Upper lobe of left lung (tissue), 6 donors: ENCODE measurements at places on chromosomes 6 and 20.

DNA sequence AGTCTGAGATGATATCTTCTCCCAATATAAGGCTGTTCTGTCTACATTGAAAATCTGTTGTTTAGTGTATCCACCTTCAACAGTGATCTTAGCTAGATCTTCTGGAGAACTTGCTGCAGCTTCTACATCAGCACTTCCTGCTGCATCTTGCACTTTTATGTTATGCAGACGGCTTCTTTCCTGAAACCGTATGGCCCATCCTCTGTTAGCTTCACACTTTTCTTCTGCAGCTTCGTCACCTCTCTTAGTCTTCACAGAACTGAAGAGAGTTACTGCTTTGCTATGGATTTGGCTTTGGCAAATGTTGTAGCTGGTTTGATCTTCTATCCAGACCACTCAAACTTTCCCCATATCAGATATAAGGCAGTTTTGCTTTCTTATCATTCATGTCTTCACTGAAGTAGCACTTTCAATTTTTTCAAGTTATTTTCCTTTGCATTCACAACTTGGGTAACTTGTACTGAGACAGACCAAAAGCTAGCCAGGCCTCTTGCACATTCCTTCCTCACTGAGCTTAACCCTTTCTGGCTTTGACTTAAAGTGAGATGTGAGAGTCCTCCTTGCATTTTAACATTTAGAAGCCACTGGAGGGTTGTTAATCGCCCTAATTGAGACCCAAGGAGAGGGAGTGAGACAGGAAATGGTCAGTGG, 110.1 kb downstream of the PREP start:
- DNase-seq, result no peak
- no peak overlapping the region for H3K4me3 ChIP-seq
- no peaks in the 10 kb centered on the region for H3K27me3 ChIP-seq
- no peaks in the 10 kb centered on the region for H3K4me1 ChIP-seq
- peaks cover 7% of the 10 kb centered on the region for H3K36me3 ChIP-seq
- no peak overlapping the region for H3K27ac ChIP-seq

DNA sequence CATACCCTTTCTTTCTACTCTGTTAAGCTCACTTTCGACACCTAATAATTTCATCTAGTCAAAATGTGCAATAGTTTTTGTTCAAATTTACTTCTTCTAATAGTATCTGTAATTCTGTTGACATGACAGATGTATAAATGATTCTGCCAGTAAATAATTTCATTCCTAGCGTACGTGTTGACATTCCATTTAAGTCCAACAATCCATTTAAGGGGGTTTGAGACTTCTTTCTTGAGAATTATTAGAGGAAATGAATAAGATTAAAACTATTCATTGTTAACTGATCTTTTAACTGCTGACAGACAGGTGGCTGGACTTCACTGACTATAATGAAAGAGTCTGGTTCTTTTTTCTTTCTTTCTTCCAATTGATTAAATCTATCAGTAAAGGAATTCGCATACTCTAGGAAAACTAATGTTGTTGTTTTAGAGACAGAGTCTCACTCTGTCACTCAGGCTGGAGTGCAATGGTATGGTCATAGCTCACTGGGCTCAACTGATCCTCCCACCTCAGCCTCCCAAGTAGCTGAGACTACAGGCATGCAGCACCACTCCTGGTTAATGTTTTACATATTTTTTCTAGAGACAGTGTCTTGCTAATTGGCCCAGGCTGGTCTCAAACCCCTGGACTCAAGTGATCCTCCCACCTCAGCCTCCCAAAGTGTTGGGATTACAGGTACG, 55.9 kb downstream of the MAP3K5 start:
- no peaks in the 10 kb centered on the region for H3K36me3 ChIP-seq
- no peaks in the 10 kb centered on the region for H3K27me3 ChIP-seq
- no peak for DNase-seq
- H3K4me1 ChIP-seq, result peaks cover 17% of the 10 kb centered on the region
- no peak overlapping the region for H3K27ac ChIP-seq

GRCh38 chr20:2619961-2620595, 32.4 kb upstream of the NOP56 start:
- H3K4me1 ChIP-seq, result no peaks in the 10 kb centered on the region
- H3K36me3 ChIP-seq, result no peaks in the 10 kb centered on the region
- no peak overlapping the region for H3K27ac ChIP-seq
- H3K4me3 ChIP-seq, result no peak overlapping the region

DNA sequence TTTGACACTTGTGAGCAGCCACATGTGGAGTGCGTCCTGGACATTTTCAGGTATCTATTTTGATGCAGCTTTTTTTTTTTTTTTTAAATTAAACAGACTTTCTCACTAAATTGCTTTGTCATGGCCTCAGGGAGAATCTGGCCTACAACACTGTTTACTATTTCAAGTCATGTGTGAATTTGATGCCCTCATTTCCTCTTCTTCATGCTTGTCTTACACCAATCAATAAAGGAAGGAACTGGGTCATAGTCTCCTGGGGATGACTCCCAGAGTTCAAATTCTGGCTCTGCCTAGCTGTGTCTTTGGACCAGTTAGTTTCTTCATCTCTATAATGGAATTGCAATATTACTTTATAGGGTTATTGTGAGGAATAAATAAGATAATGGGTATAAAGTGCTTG, 554.1 kb downstream of the PRKN start:
- H3K27ac ChIP-seq, result no peak overlapping the region
- H3K36me3 ChIP-seq, result no peaks in the 10 kb centered on the region

DNA sequence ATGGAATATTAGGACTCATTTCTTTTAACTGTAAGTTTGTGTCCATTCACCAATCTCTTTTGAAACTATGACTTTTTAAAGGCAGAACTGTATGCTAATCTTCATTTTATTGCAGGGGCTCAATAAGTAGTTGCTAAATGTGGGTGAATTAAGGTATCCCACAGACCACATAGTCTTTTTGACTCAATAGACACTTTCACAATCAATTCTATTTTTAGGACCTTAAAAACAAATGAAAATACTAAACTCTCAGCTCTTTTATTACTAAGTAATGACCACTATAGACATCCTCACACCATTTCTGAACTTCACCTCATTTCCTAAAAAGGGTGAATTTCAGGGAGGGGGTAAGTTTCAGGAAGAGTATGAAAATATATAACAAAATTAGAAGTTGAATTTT, 106.8 kb upstream of the BEND6 start:
- no peak overlapping the region for H3K27ac ChIP-seq
- DNase-seq, result no peak
- H3K4me3 ChIP-seq, result no peak overlapping the region
- peaks cover 5% of the 10 kb centered on the region for H3K27me3 ChIP-seq

DNA sequence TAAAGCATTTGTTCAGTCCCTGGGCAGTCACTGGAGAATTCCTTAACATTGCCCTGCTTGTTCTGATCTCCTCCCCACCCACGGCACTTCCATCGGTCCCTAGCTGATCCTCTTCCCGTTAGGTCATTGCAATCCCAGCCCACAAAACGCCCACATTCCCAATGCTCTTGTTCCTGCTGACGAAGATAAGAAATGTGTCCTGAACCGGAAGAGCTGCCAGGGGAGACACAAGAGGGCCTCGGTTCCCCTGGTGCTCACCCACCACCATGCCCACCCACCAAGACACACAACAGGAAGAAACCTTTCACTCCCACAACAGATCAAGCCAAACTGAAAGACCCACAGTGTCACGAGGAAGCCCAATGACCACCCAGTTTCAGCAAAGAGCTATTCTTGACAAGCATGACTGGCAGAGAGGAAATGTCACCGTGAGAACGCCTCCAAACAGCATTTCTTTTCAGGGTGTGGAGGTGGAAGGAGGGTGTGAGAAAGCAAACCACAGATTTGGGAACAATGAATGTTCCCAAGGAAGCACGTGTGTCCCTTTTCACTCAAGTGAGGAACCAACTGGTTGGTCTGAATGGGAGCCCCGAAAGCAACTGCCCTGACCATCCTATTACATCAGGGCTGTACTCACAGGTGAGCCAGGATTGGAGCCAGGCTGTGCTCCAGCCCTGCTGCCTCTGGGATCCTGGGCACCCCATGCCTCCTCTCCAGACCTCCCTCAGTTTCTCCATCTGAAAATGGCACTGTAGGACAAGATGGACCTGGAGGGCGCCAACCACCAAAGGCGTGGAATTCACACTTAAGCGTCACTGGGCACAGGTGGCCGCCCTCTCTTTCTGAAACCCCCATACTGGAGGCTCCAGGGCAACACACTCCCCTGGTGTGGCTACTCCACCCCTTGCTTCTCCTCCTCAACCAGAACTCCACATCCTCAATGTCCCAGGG, 97.5 kb downstream of the ZMYND8 start:
- H3K27ac ChIP-seq, result peak overlapping the region; percentile 64
- H3K4me3 ChIP-seq, result no peak overlapping the region
- DNase-seq, result peak; percentile 28
- H3K36me3 ChIP-seq, result peaks cover 7% of the 10 kb centered on the region

GRCh38 chr20:49624317-49624716, 56.4 kb upstream of the PTGIS start:
- H3K4me3 ChIP-seq, result no peak overlapping the region
- no peak overlapping the region for H3K27ac ChIP-seq
- peaks cover 14% of the 10 kb centered on the region for H3K4me1 ChIP-seq
- DNase-seq, result no peak
- H3K27me3 ChIP-seq, result no peaks in the 10 kb centered on the region

DNA sequence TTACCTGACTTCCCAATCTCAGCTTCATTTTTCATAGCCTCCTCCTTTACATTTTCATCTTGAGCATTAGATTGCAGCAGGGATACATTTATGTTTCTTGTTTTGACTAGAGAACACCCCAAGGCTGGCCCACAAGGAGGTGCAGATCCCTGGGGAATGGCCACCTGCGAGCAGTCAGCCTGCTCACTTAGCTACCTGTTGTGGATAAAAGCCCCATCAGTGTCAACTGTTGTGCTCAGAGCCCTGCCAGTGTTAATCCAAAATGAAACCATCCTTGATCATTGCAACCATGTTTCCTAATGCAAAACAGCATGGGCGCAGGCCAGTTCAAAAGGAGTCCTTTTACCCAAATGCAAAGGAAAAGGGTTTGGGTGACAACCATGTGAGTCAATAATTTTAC, 50.8 kb downstream of the CNR1 start:
- no peaks in the 10 kb centered on the region for H3K27me3 ChIP-seq
- no peaks in the 10 kb centered on the region for H3K36me3 ChIP-seq
- H3K4me3 ChIP-seq, result no peak overlapping the region

DNA sequence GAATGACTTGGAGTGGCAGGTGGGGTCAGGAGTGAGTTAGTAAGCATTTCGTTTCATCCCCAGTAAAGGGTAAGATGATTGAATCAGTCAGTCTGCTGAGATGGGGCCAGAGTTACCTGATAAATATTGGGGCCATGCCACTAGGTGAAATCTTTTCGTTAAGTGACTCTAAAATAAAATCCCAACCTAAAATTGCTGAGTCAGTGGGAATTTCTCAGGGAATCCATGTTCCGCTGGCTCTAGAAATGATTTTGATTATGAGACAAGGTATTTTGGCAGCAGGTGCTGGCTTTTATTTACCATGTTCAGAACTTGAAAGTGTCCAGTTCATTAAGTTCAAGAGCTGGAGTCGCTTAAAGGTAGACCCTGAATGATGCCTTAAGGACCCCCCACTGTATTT, 125.4 kb downstream of the GMPR start:
- DNase-seq, result no peak
- H3K4me3 ChIP-seq, result no peak overlapping the region
- H3K27me3 ChIP-seq, result no peaks in the 10 kb centered on the region
- H3K36me3 ChIP-seq, result no peaks in the 10 kb centered on the region
- peaks cover 9% of the 10 kb centered on the region for H3K4me1 ChIP-seq
- no peak overlapping the region for H3K27ac ChIP-seq

DNA sequence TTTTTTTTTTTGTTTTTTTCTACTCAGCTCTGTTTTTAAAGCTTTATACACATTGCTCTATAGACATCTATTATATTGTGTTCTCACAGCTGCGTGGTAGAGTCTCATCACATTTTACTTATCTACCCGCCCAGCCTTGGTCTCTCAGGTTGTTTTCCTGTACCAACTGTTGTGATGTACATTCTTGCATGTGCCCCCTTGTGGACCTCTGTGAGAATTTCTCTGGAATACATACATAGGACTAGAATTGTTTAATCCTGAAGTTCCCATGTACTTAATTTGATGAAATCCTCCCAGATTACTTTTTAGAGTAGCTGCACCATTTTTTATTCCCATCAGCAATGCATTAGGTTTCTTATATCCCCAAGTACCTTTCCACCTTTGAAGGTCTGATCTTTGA, 40.4 kb upstream of the TINAG start:
- H3K4me3 ChIP-seq, result no peak overlapping the region
- no peaks in the 10 kb centered on the region for H3K4me1 ChIP-seq
- no peaks in the 10 kb centered on the region for H3K27me3 ChIP-seq
- peak; percentile 22 for DNase-seq

DNA sequence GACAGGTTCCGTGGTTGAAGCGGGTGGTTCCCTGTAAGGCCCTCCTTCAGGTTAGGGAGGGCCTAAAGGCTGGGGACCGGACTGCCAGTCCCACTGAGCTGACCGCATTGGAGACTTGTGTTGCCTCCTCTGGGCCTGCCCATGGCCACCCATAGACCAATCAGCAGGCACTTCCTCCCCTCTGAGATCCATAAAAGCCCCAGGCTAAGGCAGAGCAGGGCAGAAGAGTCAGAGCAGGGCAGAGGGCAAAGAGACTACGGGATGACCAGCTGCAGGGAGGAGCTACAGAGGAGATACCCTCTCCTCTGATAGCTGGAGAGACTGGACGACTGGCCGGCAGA, 537.4 kb downstream of the TENT5A start:
- H3K4me3 ChIP-seq, result no peak overlapping the region
- no peak for DNase-seq
- no peaks in the 10 kb centered on the region for H3K4me1 ChIP-seq

DNA sequence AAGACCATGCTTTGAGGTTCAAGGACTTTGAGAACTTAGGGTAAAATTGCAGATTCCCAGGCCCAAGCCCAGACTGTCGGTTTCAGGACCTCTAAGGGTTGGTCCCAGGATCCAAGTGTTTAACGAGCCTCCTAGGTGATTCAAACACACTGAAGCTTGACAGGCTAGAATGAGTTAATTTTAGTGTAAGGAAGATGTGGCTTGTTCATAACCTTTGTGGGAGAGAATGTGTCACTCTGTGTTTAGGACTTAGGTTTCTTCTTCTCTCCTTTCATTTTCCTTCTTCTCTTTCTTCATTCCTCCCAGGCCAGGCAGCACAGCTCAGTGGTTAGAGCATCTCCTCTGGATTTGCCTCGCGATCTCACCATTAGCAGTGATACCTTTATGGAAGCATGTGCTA, 104.8 kb upstream of the KCNG1 start:
- no peaks in the 10 kb centered on the region for H3K4me1 ChIP-seq
- H3K27ac ChIP-seq, result no peak overlapping the region
- H3K27me3 ChIP-seq, result no peaks in the 10 kb centered on the region
- H3K4me3 ChIP-seq, result no peak overlapping the region
- DNase-seq, result no peak
- H3K36me3 ChIP-seq, result no peaks in the 10 kb centered on the region

GRCh38 chr6:75932067-75932466, 140.4 kb downstream of the IMPG1 start:
- no peak for DNase-seq
- no peaks in the 10 kb centered on the region for H3K36me3 ChIP-seq
- H3K27me3 ChIP-seq, result no peaks in the 10 kb centered on the region

GRCh38 chr6:1834646-1835516, 225.2 kb downstream of the FOXC1 start:
- no peaks in the 10 kb centered on the region for H3K27me3 ChIP-seq
- peaks cover 11% of the 10 kb centered on the region for H3K4me1 ChIP-seq
- H3K27ac ChIP-seq, result no peak overlapping the region
- H3K36me3 ChIP-seq, result no peaks in the 10 kb centered on the region
- DNase-seq, result no peak
- no peak overlapping the region for H3K4me3 ChIP-seq
